Left ventricle myocardium inferior (tissue), 1 donor: ENCODE measurements at places on chromosomes 6 and 20. TPM values are rescaled to one million over a fixed set of nuclear protein-coding genes. Genes with fewer than 3 reads are reported as not detected.

DNA sequence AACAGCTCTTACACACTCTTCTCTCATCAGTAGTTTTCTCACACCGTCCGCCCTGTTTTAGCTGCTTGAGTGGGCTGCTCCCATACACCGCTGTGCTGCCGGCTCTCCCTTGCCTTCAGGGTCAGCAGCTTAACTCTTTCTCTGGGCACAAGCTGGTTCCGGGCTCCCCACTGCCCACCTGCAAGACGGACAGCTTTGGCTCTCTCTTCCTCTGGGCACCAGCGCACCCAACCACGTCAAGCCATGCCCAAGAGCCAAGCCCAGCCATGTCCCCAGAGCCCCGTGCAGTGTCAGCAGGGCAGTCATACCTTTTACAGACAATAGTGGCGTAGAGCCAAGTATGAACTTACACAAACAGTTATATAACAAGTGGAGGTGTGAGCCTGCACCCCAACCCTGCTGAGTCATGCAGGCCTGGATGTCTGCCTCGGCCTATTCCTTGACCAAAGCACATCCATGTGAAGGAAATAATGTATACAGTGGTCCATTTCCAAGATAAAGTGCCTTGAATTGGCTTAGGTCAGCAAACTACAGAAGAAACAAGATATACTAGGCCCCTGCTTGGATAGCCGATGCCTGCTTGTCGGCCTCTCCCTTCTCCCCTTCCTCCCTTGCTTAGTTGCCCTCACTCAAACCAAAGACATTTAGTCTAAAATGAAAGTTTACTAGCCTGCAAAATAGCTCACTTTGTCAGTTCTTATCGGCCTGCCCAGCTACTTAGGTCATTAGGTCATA lies 89.3 kb downstream of the JPH2 start:
- no peak for DNase-seq

DNA sequence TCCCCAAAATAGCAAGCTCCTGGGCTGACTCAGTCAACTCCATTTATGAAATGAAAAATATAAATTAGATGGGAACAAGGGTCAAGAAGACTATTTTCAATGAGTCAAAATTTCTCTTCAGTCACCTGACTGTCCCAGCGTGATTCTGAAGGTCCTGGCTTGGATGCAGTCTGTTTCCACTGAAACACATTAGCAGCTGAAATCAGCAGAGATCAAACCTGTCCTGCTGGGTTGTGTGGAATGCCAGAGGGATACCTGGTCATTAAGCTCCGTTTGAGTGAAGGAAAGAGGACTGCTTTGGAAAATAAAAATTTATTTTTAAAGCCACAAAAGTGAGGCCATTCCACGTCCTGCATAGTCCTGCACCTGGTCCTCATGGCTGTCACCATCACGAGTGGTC lies 37.4 kb downstream of the PXDC1 start:
- no peak for DNase-seq

The PLTP gene
- total RNA-seq: 84.1 TPM

DNA sequence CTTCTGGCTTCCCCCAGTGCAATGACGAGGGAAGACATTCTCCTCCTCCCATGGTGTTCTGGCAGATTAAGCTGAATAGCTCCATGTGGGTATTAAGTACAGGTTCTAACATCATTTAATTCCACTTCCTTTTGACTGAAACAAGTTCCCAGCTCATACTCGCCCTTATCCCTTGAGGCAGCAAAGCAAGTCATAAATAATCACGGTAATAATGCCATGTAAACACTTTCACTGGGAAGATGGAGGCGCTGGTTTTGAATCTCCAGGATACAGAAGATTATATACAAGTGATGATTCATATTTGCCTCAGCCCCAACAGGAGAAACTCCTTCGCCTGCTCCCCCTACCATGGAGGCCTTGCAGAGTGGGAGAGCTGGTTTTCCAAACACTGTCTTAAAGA lies 141.3 kb downstream of the PXDC1 start:
- no peak for DNase-seq

DNA sequence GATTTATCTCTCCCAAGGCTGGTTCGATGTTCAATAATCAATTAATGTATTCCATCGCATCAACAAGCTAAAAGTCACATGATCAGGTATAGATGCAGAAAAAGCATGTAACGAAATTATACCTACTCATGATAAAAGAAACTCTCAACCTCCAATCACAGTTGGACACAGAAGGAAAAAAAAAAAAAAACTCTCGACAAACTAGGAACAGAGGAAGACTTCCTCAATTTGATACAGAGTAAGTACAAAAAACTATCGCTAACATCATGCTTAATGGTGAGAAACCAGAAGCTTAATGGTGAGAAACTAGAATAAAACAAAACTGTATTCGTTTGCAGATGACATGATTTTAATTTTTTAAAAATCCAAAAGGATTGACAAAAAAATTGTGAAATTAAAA lies 62.0 kb upstream of the SMIM29 start:
- DNase-seq: no peak

- DNase-seq: no peak
Observed at GRCh38 chr6:56759521-56759920, 116.8 kb upstream of the DST start.

GRCh38 chr6:7110092-7110792 lies 2.5 kb downstream of the RREB1 start:
- DNase-seq: no peak

The ADGRG6 gene
- 3.6 TPM for total RNA-seq

GRCh38 chr6:150499882-150500312 lies 99.8 kb upstream of the PLEKHG1 start:
- no peak for DNase-seq

The CYP21A2 gene
- total RNA-seq: 0.41 TPM

The CLVS2 gene
- total RNA-seq: 0.05 TPM

The ZC3H12D gene
- 0.25 TPM for total RNA-seq

DNA sequence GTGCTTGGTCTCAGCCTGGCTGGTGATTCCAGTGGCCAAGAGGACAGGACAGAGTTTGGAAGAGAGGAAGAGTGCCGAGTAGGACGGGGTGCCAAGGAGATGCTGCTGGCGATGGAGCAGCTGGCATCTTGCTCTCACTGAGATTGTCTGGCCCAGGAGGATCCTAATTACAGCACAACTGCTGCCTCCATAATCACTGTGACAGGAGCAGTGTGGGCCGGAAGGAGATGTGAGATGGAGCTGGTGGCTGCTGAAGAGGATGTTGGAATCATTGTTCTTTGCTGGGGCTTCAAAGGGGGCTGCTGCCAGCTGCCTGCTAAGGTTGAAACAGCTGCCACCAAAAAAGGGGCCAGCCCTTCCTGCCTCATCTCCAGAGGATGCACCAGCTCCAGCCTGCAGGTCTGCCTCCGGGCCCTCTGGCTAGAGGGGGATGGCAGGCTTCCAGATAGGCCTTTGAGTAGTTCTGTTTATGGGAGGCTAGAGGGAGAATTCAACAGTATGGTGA lies 214.4 kb downstream of the RNF144B start:
- no peak for DNase-seq

DNA sequence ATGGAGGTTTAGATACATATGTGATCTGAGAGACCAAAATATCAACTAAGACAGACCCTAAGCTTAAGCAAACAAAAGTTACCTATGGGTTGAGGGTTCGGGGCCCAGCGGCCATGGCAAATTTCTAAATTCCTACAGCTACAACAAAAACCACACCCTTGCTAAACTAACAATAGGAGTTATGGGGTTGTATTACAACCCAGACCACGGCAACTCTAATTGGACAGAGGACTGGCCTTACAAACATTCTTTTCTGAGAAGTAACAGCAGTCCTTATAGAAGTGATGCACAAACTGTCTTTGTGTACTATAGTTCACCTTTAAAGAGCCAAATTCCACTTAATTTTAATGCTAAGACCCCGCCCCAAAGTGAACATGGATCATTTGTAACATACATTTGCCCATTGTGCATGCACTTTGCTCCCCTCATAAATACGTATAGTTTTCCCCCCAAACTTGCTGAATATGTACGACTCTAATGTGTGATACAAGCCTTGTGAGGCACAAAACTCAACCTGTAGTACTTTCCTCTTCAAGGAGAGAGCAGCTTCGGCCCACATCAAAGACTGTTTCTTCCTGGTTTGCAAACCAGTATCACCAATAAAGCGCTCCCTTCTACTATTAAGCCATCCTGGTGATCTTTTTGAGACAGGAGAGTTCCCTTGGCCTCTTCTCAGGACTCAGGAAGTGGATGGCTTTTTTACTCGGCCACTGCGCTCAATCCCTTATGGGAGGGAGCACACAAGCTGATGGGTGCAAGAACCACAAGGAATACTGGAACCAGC lies 25.6 kb upstream of the MBOAT1 start:
- DNase-seq: no peak

- DNase-seq: no peak
Observed at GRCh38 chr6:77361018-77361417, 102.3 kb downstream of the HTR1B start.

GRCh38 chr6:116251568-116252384 lies 2.1 kb downstream of the TSPYL4 start:
- no peak for DNase-seq

- DNase-seq: no peak
Observed at GRCh38 chr6:95804847-95805541, 210.8 kb upstream of the FUT9 start.

GRCh38 chr6:3825851-3826581 lies 23.2 kb upstream of the FAM50B start:
- DNase-seq: peak; percentile 86

DNA sequence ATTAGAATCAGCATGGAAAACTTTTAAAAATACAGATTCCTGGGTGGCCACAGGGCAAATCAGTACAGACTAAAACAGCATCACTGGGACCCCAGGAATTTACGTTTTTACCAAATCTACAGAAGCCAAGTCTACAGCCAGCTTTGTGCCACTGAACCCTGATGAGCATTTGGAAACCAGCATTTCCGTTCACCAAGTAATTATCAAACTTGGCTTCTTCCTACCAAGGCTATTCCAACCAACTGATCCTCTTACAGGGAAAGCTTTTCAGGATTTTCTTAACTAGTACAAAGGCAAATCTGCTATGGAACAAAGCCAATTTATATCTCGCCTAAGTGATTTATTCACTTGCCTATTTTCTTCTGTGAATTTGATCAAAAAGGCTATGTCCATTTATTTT lies 47.0 kb downstream of the PLAGL1 start:
- no peak for DNase-seq

- DNase-seq: no peak
Observed at GRCh38 chr6:162685586-162685985, 42.0 kb downstream of the PRKN start.

DNA sequence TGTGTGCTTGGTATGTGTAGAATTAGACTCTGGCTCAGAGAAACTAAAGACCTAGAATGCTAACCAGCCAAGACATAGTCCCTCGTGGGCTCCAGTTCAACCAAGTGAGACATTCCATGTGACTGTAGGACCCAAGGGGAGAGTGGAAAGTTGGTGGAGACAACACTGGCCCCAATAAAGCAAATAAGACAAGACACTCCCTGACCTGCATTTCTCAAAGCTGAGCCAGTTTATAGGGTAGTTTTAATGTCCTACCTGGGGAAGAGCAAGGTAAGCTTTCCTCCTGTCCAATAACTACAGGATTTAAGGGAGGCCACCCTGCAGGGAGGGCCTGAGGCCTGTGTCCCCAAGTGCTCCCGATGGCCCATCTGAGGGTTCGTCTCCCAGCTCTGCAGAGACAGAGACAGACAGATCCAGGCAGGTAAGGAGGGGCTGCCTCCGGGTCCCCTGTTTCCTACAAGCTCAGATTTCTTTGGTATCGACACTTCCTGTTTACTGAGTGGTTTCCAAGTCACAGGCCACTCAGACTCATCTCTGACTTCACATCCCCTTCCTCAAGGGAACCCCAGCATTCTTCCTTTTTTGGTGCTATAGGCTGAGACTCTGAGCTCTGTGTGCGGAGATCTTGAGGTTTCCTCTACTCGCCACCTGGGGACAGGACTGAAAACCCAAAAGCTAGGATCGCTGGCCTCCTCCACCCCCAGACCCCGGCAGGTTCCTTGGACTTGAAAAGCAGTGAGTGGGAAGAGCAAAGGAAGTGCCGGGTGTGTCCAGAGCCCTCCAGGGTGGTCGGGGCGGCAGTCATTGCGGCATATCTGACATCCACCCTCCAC lies 92.4 kb downstream of the PRND start:
- no peak for DNase-seq

DNA sequence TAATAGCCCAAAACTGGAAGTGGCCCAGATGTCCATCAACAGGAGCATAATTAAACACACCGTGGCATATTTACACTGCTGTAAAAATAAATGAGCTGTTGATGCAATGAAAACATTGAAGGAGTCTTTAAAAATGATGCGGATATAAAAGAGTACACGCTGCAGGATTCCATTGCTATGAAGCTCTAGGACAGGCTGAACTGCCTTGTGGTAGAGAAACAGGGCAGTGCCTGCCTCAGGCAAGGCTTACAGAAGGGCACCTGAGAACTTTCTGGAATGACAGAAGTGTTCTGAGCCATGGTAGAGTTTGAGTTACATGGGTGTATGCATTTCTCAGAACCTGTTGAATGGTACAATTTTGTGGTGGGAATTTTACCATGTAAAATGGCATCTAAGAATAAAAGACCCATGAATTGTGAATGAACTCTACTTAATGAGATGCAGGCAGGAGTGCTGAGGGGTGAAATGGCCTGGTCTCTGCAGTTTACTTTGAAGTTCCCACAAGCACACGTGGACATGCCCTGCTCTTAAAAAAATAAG lies 45.3 kb upstream of the RIN2 start:
- DNase-seq: no peak

- no peak for DNase-seq
Observed at GRCh38 chr6:16352821-16353438, 114.5 kb downstream of the GMPR start.

DNA sequence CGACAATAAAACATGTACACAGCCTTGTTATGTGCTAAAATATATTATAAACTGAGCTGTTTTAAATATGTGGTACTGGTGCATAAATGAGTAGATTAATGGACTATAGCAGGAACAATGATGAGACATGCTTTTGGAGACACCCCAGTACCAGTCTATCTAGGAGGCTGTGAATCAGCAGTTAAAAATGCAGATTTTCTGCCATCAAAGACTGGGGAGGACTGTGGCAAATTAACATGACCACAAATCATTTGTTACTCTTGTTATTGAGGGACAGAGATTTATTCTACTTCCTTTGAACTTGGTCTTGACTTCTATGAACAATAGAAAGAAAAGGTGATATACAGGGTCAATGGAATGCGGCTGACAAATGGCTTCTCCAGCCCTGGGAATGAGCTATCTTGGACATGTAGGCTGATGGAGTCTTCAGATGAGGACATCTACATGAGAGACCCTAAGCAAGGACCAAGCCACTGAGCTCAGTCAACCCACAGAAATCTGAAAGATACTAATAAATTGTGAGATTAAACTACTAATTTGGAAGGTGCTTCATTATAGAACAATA lies 551.7 kb upstream of the GJE1 start:
- no peak for DNase-seq

DNA sequence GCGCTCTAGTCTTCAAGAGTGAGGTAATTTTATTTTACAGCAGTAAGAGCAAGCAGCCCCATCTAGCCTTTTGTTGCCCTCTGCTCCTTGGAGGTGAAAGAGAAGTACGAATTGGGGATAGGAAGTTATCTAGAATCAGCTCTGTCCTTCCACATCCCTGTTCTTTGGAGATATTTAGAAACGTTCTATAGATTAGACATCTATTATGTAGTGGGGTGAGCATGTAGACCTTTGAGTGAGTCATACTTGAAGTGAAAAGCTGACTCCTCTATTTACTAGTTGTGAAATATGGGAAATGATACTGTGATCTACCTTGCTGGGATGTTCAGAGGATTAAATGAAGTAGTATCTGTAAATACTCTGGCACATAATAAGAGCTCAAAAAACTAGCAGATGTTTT lies 36.0 kb upstream of the SLC35D3 start:
- DNase-seq: no peak
